Panc1 (cell line): ENCODE measurements at places on chromosomes 16 and 17.

DNA sequence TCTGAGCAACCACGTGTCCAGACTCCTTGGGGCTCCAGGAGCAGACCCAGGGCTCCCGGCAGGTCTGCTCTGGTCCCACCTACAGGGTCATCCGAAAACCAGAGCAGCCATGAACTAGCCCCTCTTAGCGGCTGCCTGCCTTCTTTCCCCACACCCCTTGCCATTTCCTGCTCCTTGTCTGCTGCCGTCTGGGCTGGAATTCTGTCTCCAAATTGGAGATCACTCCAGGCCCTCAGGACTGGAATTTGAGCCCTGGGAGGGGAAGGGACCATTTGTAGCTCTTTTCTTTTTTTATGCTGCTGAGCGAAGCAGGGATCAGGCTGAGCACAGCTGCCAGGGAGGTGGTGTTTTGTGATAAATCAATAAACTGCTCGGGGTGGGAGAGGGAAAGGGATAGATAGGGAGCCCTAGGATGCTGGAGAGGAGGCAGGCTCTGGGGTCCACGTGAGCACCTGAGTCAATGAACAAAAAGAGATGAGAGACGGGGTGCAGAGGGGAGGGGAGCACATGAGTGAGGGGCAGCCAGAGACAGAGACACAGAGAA is 257.5 kb downstream of the ENGASE start:
- H3K4me3 ChIP-seq: no peak overlapping the region
- no peaks in the 10 kb centered on the region for H3K36me3 ChIP-seq
- H3K4me1 ChIP-seq: no peaks in the 10 kb centered on the region

- peak within 1 kb of the TSS; percentile 67 for H3K4me3 ChIP-seq
- H3K27ac ChIP-seq: no peak within 1 kb of the TSS
- no peak for DNase-seq
- H3K4me1 ChIP-seq: peaks cover 3% of the 10 kb centered on the region; the same call in 1 of the 2 replicates
- H3K36me3 ChIP-seq: no peaks in the 10 kb centered on the region
These were observed at the start of gene MYO1D for GRCh38 chr17:32876417-32877163. Gene MYO1D (minus strand): TSS chr17:32877124. CDS start chr17:32876872, 252 bp downstream.

DNA sequence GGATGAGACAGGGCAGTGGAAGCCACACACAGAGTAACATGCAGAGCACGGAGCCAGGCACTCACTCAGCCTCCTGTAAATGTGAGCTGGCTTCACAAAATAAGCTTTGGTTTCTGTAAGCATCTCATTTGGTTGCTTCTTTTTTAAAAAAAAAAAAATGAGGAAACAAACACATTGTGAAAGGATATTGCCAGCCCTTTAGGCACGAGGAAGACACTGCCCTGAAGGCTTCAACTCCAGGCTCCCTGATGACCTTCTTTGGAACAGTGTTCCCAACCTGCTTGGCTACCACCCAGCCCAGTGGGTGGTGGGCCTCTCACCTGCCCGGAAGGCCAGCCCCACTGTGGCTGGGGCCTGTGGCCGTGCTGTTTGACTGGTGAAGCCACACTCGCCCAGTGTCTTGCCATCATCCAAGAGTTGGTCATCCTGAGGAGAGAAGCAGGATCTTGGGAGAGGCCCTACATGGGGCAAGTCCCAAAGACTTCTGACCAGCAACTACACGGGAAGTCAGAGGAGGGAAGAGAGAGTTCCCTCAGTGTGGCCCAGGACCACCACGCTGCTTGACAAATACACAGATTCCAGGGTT is 1.9 kb downstream of the ELOB start:
- peak overlapping the region; percentile 93 for H3K4me3 ChIP-seq
- H3K36me3 ChIP-seq: peaks cover 9% of the 10 kb centered on the region
- H3K27ac ChIP-seq: peak overlapping the region; percentile 98
- no peaks in the 10 kb centered on the region for H3K27me3 ChIP-seq
- no peak for DNase-seq
- H3K4me1 ChIP-seq: peaks cover 60% of the 10 kb centered on the region

- no peaks in the 10 kb centered on the region for H3K27me3 ChIP-seq
- H3K36me3 ChIP-seq: no peaks in the 10 kb centered on the region
- H3K27ac ChIP-seq: no peak overlapping the region
- H3K4me3 ChIP-seq: no peak overlapping the region
- no peaks in the 10 kb centered on the region for H3K4me1 ChIP-seq
- DNase-seq: no peak
These were observed 5.9 kb downstream of the RAB11FIP4 start for GRCh38 chr17:31397256-31397939.

- H3K27ac ChIP-seq: no peak overlapping the region
- no peak overlapping the region for H3K4me3 ChIP-seq
- no peaks in the 10 kb centered on the region for H3K36me3 ChIP-seq
- H3K4me1 ChIP-seq: no peaks in the 10 kb centered on the region
These were observed 190.7 kb downstream of the FOXL1 start for GRCh38 chr16:86768999-86769398.

- DNase-seq: no peak
- no peak overlapping the region for H3K4me3 ChIP-seq
- no peaks in the 10 kb centered on the region for H3K36me3 ChIP-seq
- H3K27ac ChIP-seq: no peak overlapping the region
These were observed 21.5 kb downstream of the KCNG4 start for GRCh38 chr16:84218176-84218823.

- H3K4me1 ChIP-seq: no peaks in the 10 kb centered on the region
- H3K27me3 ChIP-seq: no peaks in the 10 kb centered on the region
- DNase-seq: no peak
- no peak overlapping the region for H3K27ac ChIP-seq
- no peak overlapping the region for H3K4me3 ChIP-seq
These were observed 87.0 kb downstream of the CBLN1 start for GRCh38 chr16:49194537-49195236.

DNA sequence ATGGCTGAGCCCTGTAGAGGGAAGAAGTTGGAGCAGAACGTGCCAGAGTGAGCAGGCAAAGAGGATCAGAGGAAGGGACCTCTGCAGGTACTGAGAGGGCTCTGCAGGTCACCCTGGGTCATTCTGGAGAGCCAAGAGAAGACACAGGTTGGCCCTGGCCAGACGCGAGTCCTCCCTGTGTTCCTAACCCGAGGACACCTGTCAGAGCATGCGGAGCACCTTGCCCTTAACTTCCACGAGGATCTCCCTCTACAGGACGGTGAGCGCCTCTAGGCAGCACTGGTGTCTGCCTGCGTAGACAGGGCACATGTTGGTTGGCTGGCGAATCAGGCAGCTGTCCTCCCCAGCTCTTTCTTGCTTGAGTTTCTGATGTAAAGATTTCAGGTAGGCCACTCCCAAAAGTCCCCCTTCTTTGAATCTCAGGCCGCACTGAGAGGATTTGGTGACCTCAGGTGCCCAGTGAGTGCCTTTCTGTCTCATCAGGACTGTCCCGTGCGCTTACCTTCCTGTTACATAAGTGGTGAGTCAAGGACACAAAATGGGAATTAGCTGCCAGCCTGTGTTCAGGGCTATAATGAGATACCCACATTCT is 45.3 kb downstream of the MPRIP start:
- no peaks in the 10 kb centered on the region for H3K27me3 ChIP-seq
- no peak overlapping the region for H3K4me3 ChIP-seq
- no peak for DNase-seq
- no peaks in the 10 kb centered on the region for H3K36me3 ChIP-seq
- no peaks in the 10 kb centered on the region for H3K4me1 ChIP-seq

- H3K4me3 ChIP-seq: no peak overlapping the region
- H3K36me3 ChIP-seq: peaks cover 4% of the 10 kb centered on the region; the same call in 1 of the 2 replicates
- no peaks in the 10 kb centered on the region for H3K27me3 ChIP-seq
- H3K27ac ChIP-seq: peak overlapping the region; percentile 92
- no peak for DNase-seq
- H3K4me1 ChIP-seq: peaks cover 19% of the 10 kb centered on the region
These were observed 80.6 kb downstream of the TUBD1 start for GRCh38 chr17:59812139-59812538.

DNA sequence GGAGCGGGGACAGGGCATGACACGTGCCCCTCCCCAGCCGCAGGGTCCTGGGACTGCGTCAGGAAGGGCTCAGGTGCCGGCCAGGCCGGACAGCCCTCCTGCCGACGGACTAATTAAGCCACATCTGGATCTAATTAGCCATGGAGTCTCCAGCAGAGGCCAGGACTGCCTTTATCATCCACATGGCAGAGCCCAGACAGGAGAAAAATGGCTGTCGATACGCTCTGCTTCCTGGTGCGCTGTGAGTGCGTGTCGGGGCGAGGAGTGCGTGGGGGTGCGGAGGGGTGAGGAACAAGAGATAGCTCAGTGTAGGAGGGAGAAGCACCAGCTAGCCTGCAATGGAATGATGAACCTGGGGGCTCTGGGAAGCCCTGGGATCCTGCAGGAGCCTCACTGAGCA is 218.8 kb downstream of the IRF8 start:
- H3K27ac ChIP-seq: no peak overlapping the region
- no peaks in the 10 kb centered on the region for H3K36me3 ChIP-seq
- no peak for DNase-seq
- no peak overlapping the region for H3K4me3 ChIP-seq

DNA sequence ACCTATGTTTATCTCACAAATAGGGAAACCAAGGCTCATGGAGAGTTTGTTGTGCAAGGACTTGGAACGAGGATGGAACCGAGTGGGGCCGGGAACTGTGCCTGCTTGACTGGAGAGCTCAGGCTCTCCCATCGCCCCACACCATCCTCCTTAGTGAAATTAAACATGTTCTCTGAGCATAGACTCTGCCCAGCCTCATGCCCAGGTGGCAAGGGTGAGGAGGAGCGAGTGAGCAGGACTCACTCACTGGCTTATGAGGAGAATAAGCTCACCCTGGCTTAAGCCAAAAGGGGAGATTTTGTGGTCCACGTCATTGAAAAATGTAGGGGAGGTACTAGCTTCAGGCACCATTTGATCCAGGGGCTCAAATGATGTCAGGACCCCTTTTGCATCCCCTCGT is 44.8 kb downstream of the NKD1 start:
- H3K4me1 ChIP-seq: no peaks in the 10 kb centered on the region
- DNase-seq: no peak
- H3K27ac ChIP-seq: no peak overlapping the region
- no peaks in the 10 kb centered on the region for H3K27me3 ChIP-seq
- H3K36me3 ChIP-seq: no peaks in the 10 kb centered on the region
- no peak overlapping the region for H3K4me3 ChIP-seq

DNA sequence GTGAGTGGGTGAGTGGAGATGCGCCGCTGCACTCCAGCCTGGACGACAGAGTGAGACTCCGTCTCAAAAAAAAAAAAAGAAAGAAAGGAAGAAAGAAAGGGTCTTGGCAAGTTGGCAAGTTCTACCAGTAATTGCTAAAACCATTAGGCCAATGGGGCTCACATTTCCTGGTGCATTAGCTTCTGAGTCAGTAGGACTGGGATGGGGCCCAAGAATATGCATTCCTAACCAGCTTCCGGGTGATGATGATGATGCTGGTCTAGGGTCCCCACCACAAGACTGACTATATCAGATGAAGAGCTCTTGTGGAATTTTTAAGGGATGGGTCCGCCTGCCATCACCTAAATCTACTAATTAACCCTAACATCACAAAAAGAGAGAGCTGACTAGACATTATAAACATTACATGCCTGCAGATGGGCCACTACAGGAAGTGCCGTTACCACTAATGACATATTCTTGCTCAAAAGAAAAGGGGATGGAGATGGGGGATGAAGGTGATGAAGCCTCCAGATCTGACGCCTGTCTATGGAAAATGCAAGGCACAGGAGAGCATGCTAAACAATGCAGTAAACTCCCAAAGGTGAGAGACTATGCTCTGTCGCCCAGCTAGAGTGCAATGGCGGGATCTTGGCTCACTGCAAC is 13.1 kb downstream of the MYH11 start:
- no peaks in the 10 kb centered on the region for H3K36me3 ChIP-seq
- no peak overlapping the region for H3K27ac ChIP-seq
- no peaks in the 10 kb centered on the region for H3K27me3 ChIP-seq
- no peak overlapping the region for H3K4me3 ChIP-seq

- H3K27me3 ChIP-seq: no peaks in the 10 kb centered on the region
- H3K36me3 ChIP-seq: no peaks in the 10 kb centered on the region
- no peak overlapping the region for H3K4me3 ChIP-seq
These were observed 47.9 kb downstream of the SNX29 start for GRCh38 chr16:12024429-12024828.

GRCh38 chr17:79874329-79874981 is 35.2 kb upstream of the CBX4 start:
- no peaks in the 10 kb centered on the region for H3K36me3 ChIP-seq
- no peak overlapping the region for H3K27ac ChIP-seq
- no peaks in the 10 kb centered on the region for H3K4me1 ChIP-seq
- no peak for DNase-seq

DNA sequence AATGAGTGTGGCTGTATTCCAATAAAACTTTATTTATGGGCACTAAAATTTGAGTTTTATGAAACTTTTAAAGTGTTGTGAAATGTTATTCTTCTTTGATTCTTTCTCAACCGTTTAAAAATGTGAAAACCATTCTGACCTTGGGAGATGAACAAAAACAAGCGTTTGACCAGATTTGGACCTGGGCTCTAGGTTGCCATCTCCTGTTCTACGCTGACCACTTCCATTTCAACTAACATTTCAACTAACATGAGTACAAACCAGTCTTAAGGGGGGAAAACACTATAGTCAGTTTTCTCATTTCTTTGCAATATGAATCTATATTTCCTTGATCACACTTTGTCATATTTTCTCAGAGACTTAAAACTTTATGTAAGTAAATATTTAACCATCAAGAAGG is 118.4 kb upstream of the IRX5 start:
- H3K4me3 ChIP-seq: no peak overlapping the region
- H3K36me3 ChIP-seq: no peaks in the 10 kb centered on the region
- H3K4me1 ChIP-seq: no peaks in the 10 kb centered on the region
- H3K27ac ChIP-seq: no peak overlapping the region

DNA sequence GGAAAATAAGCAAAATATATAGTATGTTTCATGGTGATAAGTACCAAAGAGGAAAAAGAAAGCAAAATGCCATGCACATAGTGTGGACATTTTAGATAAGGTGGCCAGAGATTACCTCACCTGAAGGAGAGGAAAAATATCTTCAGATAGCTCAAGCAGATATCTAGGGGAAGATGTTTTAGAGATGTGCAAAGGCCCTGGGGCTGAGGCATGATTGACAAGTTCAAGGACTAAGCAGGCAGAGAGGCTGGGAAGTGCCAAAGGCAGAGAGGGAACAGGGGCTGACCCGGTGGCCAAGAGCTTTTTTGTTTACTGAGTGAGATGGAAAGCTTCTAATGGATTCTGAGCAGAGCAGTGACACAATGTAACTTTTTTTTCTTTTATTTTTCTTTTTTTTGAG is 4.4 kb upstream of the MT4 start:
- no peak overlapping the region for H3K4me3 ChIP-seq
- no peak overlapping the region for H3K27ac ChIP-seq
- no peaks in the 10 kb centered on the region for H3K36me3 ChIP-seq
- no peaks in the 10 kb centered on the region for H3K4me1 ChIP-seq
